ENCODE measurements at places on chromosomes 7 and 10. TPM values are rescaled to one million over a fixed set of nuclear protein-coding genes. Genes with fewer than 3 reads are reported as not detected.

- no peaks in the 10 kb centered on the region for H3K27me3 ChIP-seq
- DNase-seq, result no peak
- no peak overlapping the region for H3K27ac ChIP-seq
- H3K36me3 ChIP-seq, result no peaks in the 10 kb centered on the region
- no peak overlapping the region for H3K4me3 ChIP-seq
- H3K4me1 ChIP-seq, result no peaks in the 10 kb centered on the region
Measured at GRCh38 chr10:130054021-130054420, 56.6 kb downstream of the C10orf143 start.

GRCh38 chr10:114615600-114616007, 42.5 kb downstream of the ABLIM1 start:
- H3K27me3 ChIP-seq, result no peaks in the 10 kb centered on the region
- no peak overlapping the region for H3K27ac ChIP-seq
- DNase-seq, result no peak
- peaks cover 10% of the 10 kb centered on the region for H3K4me1 ChIP-seq
- H3K36me3 ChIP-seq, result no peaks in the 10 kb centered on the region
- H3K4me3 ChIP-seq, result no peak overlapping the region

GRCh38 chr10:32318476-32318896, 28.5 kb downstream of the EPC1 start:
- H3K4me1 ChIP-seq, result peaks cover 94% of the 10 kb centered on the region
- H3K27ac ChIP-seq, result peak overlapping the region; percentile 28
- no peaks in the 10 kb centered on the region for H3K27me3 ChIP-seq
- H3K36me3 ChIP-seq, result no peaks in the 10 kb centered on the region

DNA sequence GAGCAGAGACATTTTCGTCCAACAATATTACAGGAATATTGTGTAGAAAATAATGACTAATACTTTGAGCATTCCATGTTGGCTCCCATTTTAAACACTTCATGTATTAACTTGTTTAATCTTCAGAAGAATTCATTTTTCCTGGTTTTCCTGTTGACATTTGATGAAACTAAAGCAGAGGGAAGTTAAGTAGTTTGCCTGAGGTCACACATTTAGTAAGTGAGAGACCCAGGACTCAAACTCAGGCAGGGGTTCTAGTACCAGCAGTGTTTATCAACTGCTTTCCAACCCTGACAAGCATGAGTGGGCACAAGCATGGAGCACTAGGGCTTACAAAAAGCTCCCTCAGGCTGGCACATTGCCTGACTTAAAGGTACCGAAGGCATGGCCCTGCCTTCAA, 719.1 kb downstream of the AUTS2 start:
- H3K27ac ChIP-seq, result no peak overlapping the region
- no peaks in the 10 kb centered on the region for H3K36me3 ChIP-seq
- H3K4me1 ChIP-seq, result peaks cover 12% of the 10 kb centered on the region

DNA sequence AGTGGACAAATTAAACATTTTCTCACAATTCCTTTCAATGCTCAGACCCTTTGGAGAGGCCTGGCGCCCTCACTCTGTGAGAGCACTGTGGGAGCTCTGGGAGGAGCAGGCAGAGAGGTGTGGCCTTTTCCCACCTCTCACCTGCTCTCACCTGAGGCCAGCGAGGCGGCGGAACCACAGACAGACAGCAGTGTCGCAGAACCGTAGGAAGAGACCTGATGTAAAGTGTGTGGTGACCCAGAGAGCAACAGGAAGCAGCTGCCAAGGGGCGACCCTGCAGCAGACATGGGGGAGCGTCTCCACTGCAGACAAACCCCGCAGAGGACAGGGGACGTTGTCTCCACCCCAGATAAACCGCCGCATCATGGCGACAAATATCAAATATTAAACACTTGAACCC, 15.6 kb upstream of the PARP12 start:
- H3K27ac ChIP-seq, result no peak overlapping the region
- no peak overlapping the region for H3K4me3 ChIP-seq
- no peaks in the 10 kb centered on the region for H3K4me1 ChIP-seq

GRCh38 chr7:14745076-14745475, 157.5 kb downstream of the DGKB start:
- no peaks in the 10 kb centered on the region for H3K36me3 ChIP-seq
- no peak overlapping the region for H3K4me3 ChIP-seq
- no peak for DNase-seq
- no peaks in the 10 kb centered on the region for H3K4me1 ChIP-seq
- H3K27me3 ChIP-seq, result no peaks in the 10 kb centered on the region

DNA sequence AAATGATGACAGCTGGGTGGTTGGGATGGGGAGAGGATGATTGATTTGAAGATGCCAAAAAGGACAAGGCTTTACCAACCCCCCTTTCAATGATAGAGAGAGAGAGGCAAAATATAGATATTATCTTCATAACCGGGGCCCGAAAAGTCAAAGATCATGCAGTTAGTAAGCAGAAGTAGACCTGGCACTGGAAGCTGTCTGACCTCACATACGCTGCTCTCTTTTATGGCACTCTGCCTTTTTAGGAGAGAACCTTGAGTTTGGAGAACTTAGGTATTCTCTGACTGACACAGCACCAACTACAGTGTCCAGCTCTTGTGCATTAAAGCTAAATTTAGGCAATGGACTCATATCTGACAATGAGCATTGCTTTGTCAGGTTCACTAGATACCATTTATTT, 30.7 kb downstream of the CNNM2 start:
- H3K27me3 ChIP-seq, result no peaks in the 10 kb centered on the region
- no peaks in the 10 kb centered on the region for H3K36me3 ChIP-seq
- peaks cover 9% of the 10 kb centered on the region for H3K4me1 ChIP-seq
- no peak for DNase-seq

- DNase-seq, result no peak
- no peak overlapping the region for H3K27ac ChIP-seq
- no peaks in the 10 kb centered on the region for H3K4me1 ChIP-seq
- no peaks in the 10 kb centered on the region for H3K27me3 ChIP-seq
Measured at GRCh38 chr10:93245779-93246178, 172.1 kb downstream of the CYP26A1 start.

GRCh38 chr7:18559756-18560155, 64.2 kb downstream of the HDAC9 start:
- no peak overlapping the region for H3K4me3 ChIP-seq
- no peak overlapping the region for H3K27ac ChIP-seq
- no peaks in the 10 kb centered on the region for H3K4me1 ChIP-seq
- no peaks in the 10 kb centered on the region for H3K36me3 ChIP-seq
- no peak for DNase-seq
- no peaks in the 10 kb centered on the region for H3K27me3 ChIP-seq

PHKG1 gene
- not detected for total RNA-seq

- H3K4me3 ChIP-seq, result no peak overlapping the region
- no peak for DNase-seq
- no peaks in the 10 kb centered on the region for H3K27me3 ChIP-seq
- no peaks in the 10 kb centered on the region for H3K36me3 ChIP-seq
Measured at GRCh38 chr7:17239683-17240521, 58.5 kb upstream of the AHR start.

- no peak for DNase-seq
- H3K4me3 ChIP-seq, result no peak overlapping the region
- H3K27ac ChIP-seq, result no peak overlapping the region
- H3K27me3 ChIP-seq, result no peaks in the 10 kb centered on the region
- H3K36me3 ChIP-seq, result no peaks in the 10 kb centered on the region
- no peaks in the 10 kb centered on the region for H3K4me1 ChIP-seq
Measured at GRCh38 chr7:69757981-69758430, 159.7 kb downstream of the AUTS2 start.

- no peaks in the 10 kb centered on the region for H3K4me1 ChIP-seq
- H3K4me3 ChIP-seq, result no peak overlapping the region
- no peak overlapping the region for H3K27ac ChIP-seq
- DNase-seq, result no peak
- H3K27me3 ChIP-seq, result no peaks in the 10 kb centered on the region
Measured at GRCh38 chr7:77239471-77239870, 39.9 kb upstream of the FGL2 start.

DNA sequence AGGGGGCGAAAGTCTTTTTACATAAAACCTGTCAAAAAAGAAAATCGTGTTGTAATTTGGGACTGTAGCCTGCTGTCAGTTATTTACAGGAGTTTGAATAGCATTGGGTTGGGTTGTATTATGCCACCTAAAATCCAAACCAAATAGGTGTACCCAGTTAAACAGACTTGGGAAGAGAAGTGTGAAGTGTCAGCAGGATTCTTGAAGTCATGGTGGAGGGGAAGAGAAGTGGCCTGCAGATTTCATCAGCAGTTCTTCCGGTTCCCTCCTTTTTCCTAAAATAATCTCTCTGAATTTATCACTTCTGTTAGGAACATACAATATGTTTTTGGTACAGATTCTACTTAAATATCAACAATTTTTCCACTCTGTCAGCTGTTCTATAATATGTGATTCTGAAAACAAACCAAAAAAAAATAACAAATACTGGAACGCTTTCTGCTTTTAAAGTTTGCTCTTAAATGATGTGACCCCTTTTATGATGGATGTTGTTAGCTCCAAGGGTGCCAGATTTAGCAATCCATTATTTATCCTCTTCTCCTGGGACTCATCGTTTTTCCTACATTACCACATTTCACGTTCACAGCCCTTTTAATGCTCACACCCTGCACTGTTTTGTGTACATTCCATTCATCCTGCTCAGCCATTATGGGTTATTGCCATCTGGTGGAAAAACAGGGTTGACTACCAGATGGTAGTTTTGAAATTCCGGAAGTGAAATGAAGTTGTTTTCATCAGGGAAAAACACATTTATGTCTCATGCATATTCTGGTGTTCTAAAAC, 18.7 kb upstream of the ARHGAP12 start:
- peaks cover 5% of the 10 kb centered on the region for H3K4me1 ChIP-seq
- H3K4me3 ChIP-seq, result no peak overlapping the region
- H3K36me3 ChIP-seq, result no peaks in the 10 kb centered on the region
- no peaks in the 10 kb centered on the region for H3K27me3 ChIP-seq

DNA sequence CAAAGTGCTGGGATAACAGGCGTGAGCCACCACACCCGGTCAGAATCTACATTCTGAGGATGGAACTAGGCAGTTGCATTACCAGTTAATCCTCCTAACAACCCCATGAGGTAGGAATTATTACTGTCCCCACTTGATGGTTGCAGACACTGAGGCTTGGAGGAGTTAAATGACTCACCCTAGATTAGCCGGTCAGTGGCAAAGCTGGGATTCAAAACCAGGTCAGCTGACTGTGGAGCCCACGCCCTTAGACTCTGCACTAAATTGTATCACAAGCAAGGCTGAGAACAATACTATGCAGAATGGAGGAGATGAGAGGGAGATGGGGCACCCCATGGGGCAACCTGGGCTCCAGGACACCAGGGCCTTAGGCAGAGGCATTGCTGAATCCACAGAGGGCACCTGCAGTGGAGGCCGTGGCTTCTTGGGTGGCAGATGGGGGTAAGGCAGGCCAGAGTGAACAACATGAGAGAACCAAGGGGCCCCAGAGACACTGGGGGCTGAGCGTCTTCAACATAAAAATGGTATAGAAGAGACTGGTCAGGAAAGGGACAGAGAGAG, 723.4 kb downstream of the PARD3 start:
- H3K36me3 ChIP-seq, result no peaks in the 10 kb centered on the region
- H3K4me3 ChIP-seq, result no peak overlapping the region
- H3K4me1 ChIP-seq, result no peaks in the 10 kb centered on the region
- H3K27me3 ChIP-seq, result no peaks in the 10 kb centered on the region
- no peak overlapping the region for H3K27ac ChIP-seq

DNA sequence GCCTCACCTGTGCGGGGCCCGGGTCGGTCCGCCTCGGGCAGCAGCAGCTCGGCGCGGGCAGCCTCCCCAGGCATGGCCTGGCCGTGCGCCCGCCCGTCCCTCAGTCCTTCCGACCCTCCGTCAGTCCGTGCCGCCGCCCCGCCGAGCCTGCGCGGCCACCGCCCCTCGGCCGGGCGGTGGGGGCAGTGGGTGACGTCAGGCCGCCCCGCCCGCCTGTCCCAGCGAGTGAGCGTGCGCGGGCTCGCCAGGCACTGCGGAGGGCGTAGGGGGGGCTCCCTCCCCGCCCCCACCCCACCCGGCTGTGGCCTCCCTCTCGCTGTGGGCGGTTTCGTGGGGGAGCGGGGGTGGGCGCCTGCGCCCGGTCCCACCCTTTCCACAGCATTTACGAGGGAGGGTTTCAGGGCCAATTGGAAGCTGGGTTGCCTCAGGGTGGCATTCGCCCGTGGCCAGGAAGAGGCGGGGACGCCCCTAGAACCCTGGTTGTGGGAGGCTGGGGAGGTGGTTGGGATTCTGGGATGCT, at the start of gene NACAD:
TSS of gene NACAD (minus strand) at position 149 of the 520 bp plus-strand sequence. CDS start at position 74, 75 bp downstream.
- no peaks in the 10 kb centered on the region for H3K27me3 ChIP-seq
- no peaks in the 10 kb centered on the region for H3K36me3 ChIP-seq
- DNase-seq, result no peak
- H3K4me3 ChIP-seq, result peak within 1 kb of the TSS; percentile 63
- peaks cover 21% of the 10 kb centered on the region for H3K4me1 ChIP-seq

- H3K4me3 ChIP-seq, result peak overlapping the region; percentile 96
- no peak for DNase-seq
- H3K4me1 ChIP-seq, result peaks cover 15% of the 10 kb centered on the region
- no peaks in the 10 kb centered on the region for H3K36me3 ChIP-seq
- no peaks in the 10 kb centered on the region for H3K27me3 ChIP-seq
Measured at GRCh38 chr7:152759949-152760853, 649 bp downstream of the ACTR3B start.

ACSL5 gene
- 8.3 TPM for total RNA-seq

DNA sequence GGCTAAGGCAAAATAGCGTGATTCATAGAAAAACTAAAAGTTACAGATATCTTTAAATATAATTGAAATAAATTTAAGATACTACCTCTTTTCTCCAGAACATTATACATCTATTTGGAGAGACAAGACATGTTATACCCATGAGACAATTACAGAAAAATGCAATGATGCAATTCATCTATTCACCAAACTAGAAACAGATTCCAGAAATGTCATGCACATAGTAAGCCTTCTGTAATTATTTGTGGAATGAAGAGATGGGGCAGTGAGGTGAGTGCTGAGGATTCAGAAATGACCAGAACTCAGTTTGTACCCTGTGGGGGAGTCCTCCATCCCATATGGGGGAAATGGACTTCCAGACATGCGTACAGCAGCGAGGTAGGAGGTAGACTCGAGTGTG, 99.4 kb downstream of the MKX start:
- no peak overlapping the region for H3K27ac ChIP-seq
- H3K36me3 ChIP-seq, result no peaks in the 10 kb centered on the region
- no peaks in the 10 kb centered on the region for H3K27me3 ChIP-seq
- peaks cover 17% of the 10 kb centered on the region for H3K4me1 ChIP-seq
- H3K4me3 ChIP-seq, result no peak overlapping the region

All from vagina (tissue), 2 donors.